ENCODE measurements at places on chromosomes 11 and 22.
A peak's percentile ranks its signal among the peaks of the same experiment; 100 is the strongest.

DNA sequence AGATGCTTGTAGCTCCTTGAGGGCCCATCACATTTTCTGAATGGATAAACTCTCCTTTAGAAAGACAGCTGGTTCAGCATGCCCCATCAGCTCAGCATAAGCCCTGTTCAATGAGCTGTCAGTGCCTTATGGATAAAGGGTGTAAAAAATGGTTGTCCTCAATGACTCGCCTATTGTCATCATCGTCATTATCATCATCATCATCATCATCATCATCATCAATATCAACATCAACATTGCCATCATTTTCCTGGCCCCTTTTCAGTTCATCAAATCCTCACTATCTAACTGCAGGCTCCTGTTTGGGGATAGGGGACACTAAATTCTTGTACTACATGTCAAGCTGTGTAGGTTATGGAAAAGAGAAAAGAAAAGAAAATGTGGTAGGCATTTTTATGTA, 310.7 kb upstream of the MTNR1B start:
- DNase-seq, result no peak

GRCh38 chr11:124749912-124750311, 2.1 kb downstream of the VSIG2 start:
- no peak for DNase-seq

- DNase-seq, result no peak
Measured at GRCh38 chr11:91773090-91773489, 451.5 kb upstream of the FAT3 start.

DNA sequence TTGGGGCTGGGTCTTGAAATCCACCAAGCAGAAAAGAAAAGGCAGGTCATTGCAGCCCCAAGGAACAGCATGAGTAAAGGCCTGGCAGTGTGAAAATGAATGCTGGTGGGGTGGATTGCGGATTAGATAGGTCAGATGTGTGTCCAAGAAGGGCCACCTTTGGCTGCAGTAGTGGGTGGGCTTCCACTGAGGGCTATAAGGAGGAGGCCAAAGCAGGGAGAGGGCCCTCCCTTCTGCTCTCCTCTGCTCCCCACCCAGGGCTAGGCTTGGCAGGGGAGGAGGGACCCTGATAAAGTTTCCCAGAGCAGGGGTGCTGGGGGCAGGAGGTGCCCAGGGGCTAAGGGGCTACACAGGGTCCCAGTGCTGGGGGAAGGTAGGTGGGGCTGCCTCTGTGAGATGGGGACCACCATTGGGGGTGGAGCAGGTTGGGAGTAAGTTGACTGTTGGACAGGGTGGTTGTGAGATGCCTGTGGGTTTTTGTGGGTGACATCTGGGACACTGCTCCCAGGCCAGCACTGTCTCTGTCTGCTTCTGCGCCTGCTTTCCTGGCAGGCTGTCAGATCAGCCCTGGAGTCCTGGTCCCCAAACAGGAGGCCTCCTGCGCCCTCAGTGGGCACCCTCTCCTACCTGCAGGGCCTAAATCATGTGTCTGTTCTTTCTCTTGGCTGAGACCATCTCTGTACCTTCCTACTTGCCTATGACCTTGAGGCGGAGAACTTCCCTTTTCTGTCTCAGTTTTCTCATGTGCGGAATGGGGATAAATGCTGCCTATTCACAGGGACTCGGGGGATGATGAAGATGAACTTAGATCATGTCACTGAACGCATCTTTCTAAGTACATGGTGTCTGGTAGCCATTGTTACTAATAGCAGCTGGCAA, 1.9 kb downstream of the CAPN5 start:
- no peak for DNase-seq

DNA sequence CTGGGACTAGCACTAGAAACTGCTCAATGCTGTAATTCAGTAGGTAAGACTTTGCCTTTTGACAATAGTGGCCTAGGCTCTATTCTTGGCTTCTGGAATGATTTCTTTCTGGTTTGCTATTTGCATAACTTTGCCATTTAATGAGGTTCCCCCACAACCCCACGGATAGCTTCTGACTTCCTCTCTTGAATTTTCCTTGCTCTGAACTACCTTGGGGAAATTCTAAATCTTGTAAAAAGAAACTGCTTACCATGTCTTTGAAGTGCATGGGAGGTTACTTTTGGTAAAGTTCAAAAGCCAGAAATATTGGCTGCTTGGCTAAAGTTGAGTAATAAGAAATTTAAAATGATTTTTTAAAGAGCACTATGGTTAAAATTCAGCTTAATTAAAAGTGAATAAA, 35.3 kb downstream of the CARD18 start:
- DNase-seq, result peak; percentile 57

- DNase-seq, result peak; percentile 59
Measured at GRCh38 chr22:42895087-42895486, 38.0 kb upstream of the ARFGAP3 start.

DNA sequence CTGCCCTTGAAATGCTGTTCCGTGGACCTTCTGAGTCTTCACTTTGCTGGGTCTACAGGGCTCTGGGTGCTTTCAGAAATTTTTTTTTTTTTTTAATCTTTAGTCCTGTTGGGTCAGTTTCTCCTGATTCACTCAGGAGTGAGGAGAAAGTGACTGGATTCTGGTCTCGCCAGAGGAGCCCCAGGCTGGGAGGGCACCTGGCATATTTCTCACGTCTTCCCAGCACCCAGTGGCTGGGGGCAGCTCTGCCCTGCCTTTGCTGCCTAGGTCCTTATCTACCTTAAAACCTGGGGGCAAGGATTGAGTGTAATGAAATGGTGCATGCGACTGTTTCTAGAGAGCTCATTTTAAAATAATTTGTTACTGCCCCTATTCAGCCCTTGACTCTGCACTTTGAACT, 23.3 kb downstream of the SAMM50 start:
- no peak for DNase-seq
